ENCODE measurements at places on chromosomes 3 and 15.

DNA sequence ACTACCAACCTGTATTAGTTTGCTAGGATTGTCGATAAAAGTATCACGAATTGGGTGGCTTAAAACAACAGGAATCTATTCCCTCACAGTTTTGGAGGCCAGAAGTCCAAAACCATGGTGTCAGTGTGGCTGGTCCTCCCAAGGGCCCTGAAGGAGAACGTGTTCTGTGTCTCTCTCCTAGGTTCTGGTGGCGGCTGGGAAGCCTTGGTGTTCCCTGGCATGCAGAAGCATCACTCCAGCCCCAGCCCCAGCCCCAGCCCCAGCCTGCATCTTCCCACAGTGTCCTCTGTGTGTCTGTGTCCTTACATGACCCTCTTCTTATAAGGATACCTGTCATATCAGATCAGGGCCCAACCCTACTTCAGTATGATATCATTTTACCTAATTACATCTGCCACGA lies 272.5 kb upstream of the LYSMD4 start:
- DNase-seq, result no peak

DNA sequence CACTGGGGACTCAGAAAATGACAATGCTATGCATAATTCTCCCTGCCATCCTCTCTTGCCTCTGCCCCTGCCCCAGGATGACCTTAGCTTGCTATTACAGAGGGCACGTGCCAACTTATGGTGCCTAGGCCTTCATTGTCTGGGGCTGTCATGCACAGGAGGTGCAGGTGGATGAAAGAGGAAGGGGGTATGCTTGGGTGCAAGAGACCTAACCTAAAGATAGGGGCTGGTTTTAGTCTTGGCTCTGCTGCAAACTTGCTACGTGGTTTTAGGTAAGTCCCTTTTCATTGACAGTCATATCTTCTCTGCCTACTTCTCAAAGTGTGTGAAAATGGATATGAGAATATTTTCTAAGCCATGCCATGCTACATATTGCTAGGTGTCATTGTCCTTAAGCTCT lies 161.3 kb downstream of the EPHB1 start:
- no peak for DNase-seq

DNA sequence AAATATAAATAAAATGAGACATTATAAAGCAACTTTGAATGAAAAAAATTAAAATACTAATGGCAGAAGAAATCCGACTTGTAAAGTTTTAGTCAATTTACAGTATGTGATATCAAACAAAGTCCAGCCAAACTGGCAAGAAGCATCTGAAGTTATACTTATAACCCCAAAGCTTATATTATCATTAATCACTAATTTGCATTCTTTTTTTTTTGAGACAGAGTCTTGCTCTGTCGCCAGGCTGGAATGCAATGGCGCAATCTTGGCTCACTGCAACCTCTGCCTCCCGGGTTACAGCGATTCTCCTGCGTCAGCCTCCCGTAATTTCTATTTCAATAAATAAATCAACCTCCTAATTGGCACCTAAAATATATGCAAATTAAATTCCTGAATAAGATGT lies 80.1 kb downstream of the AQR start:
- DNase-seq, result no peak

- no peak for DNase-seq
These were observed 3.4 kb upstream of the KNL1 start for GRCh38 chr15:40590667-40591050.

GRCh38 chr15:36954486-36954885 lies 145.9 kb downstream of the MEIS2 start:
- DNase-seq, result no peak

GRCh38 chr3:123336441-123336851 lies 112.4 kb downstream of the ADCY5 start:
- no peak for DNase-seq

- DNase-seq, result no peak
These were observed at the start of gene GP9 for GRCh38 chr3:129060276-129061022. Gene GP9, plus strand, starts transcription at chr3:129060779. Its CDS starts 961 bp downstream, at chr3:129061740.

Measured in substantia nigra (tissue), 51 donors.